ENCODE measurements at places on chromosomes 5 and 9. TPM values are rescaled to one million over a fixed set of nuclear protein-coding genes. Genes with fewer than 3 reads are reported as not detected.

Gene ANKRD34B
- not detected for total RNA-seq

GRCh38 chr5:160516696-160517530, 95.3 kb downstream of the PTTG1 start:
- no peak for DNase-seq
- no peaks in the 10 kb centered on the region for H3K4me1 ChIP-seq
- no peak overlapping the region for H3K27ac ChIP-seq
- no peak overlapping the region for H3K4me3 ChIP-seq

Gene SLCO6A1
- total RNA-seq, result not detected

DNA sequence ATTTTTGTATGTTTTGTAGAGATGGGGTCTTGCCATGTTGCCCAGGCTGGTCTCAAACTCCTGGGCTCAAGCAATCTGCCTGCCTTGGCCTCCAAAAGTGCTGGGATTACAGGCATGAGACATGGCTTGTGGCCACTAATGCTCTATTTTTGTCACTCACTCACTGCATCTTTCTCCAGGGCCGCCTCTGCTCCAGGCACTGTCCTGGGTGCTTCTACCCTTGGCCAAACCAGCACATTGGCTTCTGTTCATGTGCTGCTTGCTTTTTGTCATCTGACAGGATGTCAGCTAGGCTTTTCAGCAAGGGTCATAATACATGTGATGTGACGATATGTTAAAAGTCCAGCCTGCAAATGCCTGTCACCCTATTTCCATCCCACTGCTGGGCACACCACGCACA, 3.2 kb downstream of the ODF2 start:
- H3K27me3 ChIP-seq, result no peaks in the 10 kb centered on the region
- H3K4me3 ChIP-seq, result no peak overlapping the region
- no peak for DNase-seq

Gene CCDC192
- not detected for total RNA-seq

DNA sequence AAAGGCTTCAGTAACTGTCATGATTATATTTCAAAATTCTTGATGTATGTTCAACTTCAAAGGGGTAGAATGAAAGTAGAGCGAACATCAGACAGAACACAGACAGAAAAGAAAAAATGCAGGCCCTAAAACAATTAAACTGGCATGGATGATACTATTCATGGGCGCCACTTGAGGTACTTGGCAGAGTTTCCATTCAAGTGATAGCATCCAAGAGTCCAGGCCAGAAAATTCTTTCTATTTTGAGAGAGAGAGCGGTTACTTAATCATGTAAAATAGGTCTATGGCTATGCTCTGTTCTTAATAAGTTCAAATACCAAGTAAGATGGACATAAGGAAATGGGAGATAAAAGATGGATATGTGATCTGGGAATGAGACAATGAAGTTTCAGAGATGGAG, 21.4 kb upstream of the PRR16 start:
- H3K36me3 ChIP-seq, result no peaks in the 10 kb centered on the region
- H3K27me3 ChIP-seq, result no peaks in the 10 kb centered on the region
- H3K4me1 ChIP-seq, result no peaks in the 10 kb centered on the region

- no peak overlapping the region for H3K4me3 ChIP-seq
- no peak for DNase-seq
- H3K4me1 ChIP-seq, result no peaks in the 10 kb centered on the region
- no peaks in the 10 kb centered on the region for H3K27me3 ChIP-seq
- H3K36me3 ChIP-seq, result no peaks in the 10 kb centered on the region
These were observed 69.3 kb upstream of the PLPPR1 start for GRCh38 chr9:100959226-100959625.

DNA sequence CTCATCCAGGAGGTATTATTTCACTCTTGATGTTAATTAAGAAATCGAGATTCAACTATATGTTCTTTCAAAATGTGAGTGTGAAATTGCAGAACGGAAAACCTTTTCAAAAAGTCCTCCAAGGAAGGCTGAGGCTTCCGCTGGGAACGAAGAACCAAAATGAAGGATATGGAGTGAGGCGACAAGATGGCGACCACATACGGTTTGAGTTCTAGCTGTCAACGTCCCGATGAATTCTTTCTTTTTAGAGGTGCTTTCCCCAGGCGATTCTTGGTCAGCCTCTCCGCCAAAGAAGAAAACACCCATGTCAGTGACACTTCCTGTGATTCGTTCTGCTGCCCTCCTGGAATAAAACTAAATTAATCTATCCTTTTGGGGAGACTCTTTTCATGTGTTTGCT, 78.3 kb upstream of the ADAMTS16 start:
- DNase-seq, result no peak
- H3K27ac ChIP-seq, result no peak overlapping the region
- no peaks in the 10 kb centered on the region for H3K27me3 ChIP-seq
- no peak overlapping the region for H3K4me3 ChIP-seq
- no peaks in the 10 kb centered on the region for H3K4me1 ChIP-seq

GRCh38 chr9:2623288-2624050, 1.9 kb downstream of the VLDLR start:
- H3K36me3 ChIP-seq, result no peaks in the 10 kb centered on the region
- peak overlapping the region; percentile 55 for H3K4me3 ChIP-seq
- peaks cover 17% of the 10 kb centered on the region for H3K27me3 ChIP-seq
- H3K4me1 ChIP-seq, result no peaks in the 10 kb centered on the region

- DNase-seq, result no peak
- no peaks in the 10 kb centered on the region for H3K27me3 ChIP-seq
- H3K27ac ChIP-seq, result no peak overlapping the region
- H3K4me1 ChIP-seq, result peaks cover 4% of the 10 kb centered on the region
- H3K4me3 ChIP-seq, result no peak overlapping the region
- no peaks in the 10 kb centered on the region for H3K36me3 ChIP-seq
These were observed 4.3 kb upstream of the TCOF1 start for GRCh38 chr5:150353032-150353675.

Gene RECK
- 8.0 TPM for total RNA-seq

Gene ADRA1B
- total RNA-seq, result 5.4 TPM

Gene CEL
- 5.1 TPM for total RNA-seq

DNA sequence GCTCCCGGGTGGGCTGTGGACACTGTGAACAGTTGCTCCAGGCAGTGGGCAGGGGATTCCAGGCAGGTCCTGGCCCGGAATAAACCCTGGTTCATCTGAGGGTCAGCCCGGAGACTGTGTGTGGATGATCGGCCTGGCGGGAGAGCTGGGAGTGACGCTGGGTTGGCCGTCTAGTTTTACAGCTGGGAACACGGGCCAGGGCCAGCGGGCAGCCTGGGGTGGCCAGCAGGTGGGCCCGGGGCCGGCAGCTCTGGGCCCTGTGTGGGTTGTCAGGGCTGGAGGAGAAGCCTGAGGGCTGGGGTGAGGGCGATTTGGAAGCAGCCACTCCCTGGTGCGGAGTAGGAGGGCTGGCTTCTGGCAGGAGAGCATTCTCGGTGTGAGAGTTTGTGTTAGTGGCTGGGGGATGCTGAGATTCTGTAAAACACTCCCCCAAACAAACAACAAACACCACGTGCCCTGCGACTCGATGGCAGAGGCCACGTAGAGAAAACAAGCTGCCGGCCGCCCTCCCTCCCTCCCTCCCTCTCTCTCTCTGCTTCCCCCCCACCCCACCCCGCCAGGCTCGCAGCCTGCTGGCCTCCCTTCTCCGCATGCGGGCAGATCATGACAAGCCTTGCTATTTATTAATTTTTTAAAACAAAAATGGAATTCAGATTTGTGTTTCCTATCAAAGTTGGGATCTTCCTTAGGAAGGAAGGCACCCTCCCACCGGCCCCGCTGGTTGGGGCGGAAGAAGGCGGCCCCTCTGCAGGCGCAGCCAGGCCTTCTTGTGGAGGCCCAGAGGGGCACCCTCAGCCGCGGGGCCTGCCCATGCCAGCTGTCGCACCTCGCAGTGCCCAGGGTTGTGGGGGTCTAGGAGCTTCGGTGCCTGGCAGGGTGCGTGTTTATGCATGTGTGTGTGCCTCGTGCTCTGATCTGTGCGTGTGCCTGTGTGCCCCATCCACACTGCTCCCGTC, 49.5 kb downstream of the RXRA start:
- no peaks in the 10 kb centered on the region for H3K36me3 ChIP-seq
- peaks cover 29% of the 10 kb centered on the region for H3K4me1 ChIP-seq
- H3K4me3 ChIP-seq, result peak overlapping the region; percentile 3
- DNase-seq, result no peak

DNA sequence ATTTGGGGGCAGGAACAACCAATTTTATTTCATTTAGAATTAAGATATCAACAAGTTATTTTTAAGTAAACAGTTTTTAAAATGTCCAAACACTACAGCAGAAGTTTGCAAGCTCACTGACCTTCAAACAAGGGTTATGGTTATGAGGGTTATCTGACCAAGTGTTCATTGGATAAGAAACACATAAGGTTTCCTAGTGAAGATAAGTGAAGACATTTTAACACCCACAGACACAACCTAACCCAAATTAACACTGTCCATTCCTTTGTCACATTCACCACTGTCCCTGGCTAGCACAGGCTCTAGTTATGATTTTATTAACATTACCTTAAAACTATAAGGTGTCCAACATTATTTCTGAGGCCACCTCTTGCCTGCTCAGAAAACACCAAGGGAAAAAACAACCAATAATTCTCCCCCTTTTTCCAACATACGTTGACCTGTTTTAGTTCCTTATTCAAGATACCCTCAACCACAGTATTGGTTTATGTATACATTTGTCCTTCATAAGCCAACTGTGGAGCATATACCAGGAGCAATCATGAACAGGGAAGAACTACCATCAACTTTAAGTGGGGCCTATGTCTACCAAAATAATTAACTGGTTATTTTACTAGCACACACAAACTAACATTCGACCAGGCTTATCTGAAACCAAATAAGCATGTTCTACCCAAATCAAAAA, 4.0 kb downstream of the ETF1 start:
- H3K27me3 ChIP-seq, result no peaks in the 10 kb centered on the region
- peaks cover 11% of the 10 kb centered on the region for H3K4me1 ChIP-seq
- no peaks in the 10 kb centered on the region for H3K36me3 ChIP-seq
- DNase-seq, result no peak

DNA sequence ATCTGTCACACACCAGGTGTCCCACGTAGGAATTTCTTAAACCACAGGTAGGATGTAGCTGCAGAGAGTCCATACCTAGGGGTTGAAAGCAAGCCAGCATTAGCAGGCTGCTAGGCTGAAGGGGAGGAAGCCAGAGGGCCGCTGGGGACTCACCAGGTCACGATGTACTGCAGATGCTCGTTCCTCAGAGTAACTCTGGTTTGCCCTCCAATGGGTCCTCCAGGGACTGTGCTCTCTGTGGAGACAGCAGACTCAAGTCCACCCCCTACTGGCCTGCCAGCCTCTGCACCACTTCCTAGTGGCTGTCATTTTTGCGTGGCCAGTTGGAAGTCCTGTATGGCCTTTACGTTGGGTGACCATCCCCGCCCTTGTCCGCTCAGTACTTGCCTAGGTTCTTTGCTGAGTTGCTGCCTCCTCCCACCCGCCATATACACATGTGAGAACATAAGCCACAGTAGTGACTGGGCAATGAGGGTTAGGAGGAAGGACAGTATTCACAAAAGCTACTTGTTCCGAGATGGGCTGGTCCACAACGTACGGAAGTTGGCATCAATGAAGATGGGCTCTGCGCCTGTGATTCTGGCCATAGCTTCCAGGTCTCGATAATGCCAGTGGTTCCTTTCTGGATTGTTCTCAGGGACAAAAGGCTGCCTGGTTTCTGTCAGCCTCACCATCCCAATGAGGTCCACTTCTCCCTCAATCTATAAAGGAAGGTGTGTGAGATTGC, 4.1 kb downstream of the RPL7A start:
- H3K36me3 ChIP-seq, result peaks cover 3% of the 10 kb centered on the region
- H3K27ac ChIP-seq, result no peak overlapping the region
- no peaks in the 10 kb centered on the region for H3K27me3 ChIP-seq
- no peak for DNase-seq
- H3K4me3 ChIP-seq, result no peak overlapping the region

GRCh38 chr5:14806456-14806855, 65.1 kb downstream of the ANKH start:
- DNase-seq, result no peak
- H3K4me1 ChIP-seq, result no peaks in the 10 kb centered on the region
- H3K27me3 ChIP-seq, result no peaks in the 10 kb centered on the region
- no peak overlapping the region for H3K27ac ChIP-seq

GRCh38 chr5:179805070-179805528, 1.6 kb downstream of the MGAT4B start:
- peak; percentile 86 for DNase-seq
- no peaks in the 10 kb centered on the region for H3K27me3 ChIP-seq
- peak overlapping the region; percentile 95 for H3K27ac ChIP-seq
- H3K36me3 ChIP-seq, result no peaks in the 10 kb centered on the region
- H3K4me1 ChIP-seq, result peaks cover 54% of the 10 kb centered on the region

GRCh38 chr5:176947847-176948246, 48.7 kb upstream of the HK3 start:
- no peaks in the 10 kb centered on the region for H3K4me1 ChIP-seq
- DNase-seq, result no peak
- H3K36me3 ChIP-seq, result no peaks in the 10 kb centered on the region
- H3K4me3 ChIP-seq, result no peak overlapping the region
- H3K27me3 ChIP-seq, result no peaks in the 10 kb centered on the region
- no peak overlapping the region for H3K27ac ChIP-seq

GRCh38 chr5:107402434-107403227, 268.1 kb downstream of the EFNA5 start:
- no peaks in the 10 kb centered on the region for H3K27me3 ChIP-seq
- H3K4me3 ChIP-seq, result no peak overlapping the region
- no peaks in the 10 kb centered on the region for H3K36me3 ChIP-seq
- no peaks in the 10 kb centered on the region for H3K4me1 ChIP-seq
- DNase-seq, result no peak

- no peak for DNase-seq
- H3K4me1 ChIP-seq, result no peaks in the 10 kb centered on the region
- H3K4me3 ChIP-seq, result peak overlapping the region; percentile 21
- H3K27ac ChIP-seq, result no peak overlapping the region
- H3K36me3 ChIP-seq, result no peaks in the 10 kb centered on the region
These were observed 132.6 kb downstream of the MRPL36 start for GRCh38 chr5:1666812-1667588.

Gene UBAP2
- total RNA-seq, result 28.7 TPM

DNA sequence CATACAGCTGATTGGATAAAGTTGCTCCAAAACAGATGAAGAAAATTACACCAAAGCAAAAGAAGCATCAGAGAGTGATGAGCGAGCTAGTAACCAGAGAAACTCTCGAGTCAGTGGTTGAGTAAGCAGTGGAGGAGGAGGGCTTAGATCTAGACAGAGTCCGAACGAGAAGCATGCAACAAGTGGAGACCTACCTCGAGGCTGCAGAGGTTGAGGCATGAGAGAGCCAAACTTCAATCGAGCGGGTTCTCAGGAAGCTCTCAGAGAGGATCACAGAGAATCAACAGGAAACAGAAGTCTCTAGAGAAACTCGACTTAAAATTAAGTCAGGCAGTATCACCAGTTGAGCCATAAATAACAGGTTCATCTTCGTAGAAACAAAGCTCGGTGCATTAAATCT, 6.1 kb downstream of the RUSC2 start:
- no peaks in the 10 kb centered on the region for H3K36me3 ChIP-seq
- no peak overlapping the region for H3K4me3 ChIP-seq
- H3K27me3 ChIP-seq, result no peaks in the 10 kb centered on the region
- H3K4me1 ChIP-seq, result no peaks in the 10 kb centered on the region
- DNase-seq, result no peak
- H3K27ac ChIP-seq, result no peak overlapping the region

GRCh38 chr9:98964201-98964600, 20.5 kb downstream of the COL15A1 start:
- H3K27me3 ChIP-seq, result no peaks in the 10 kb centered on the region
- no peak overlapping the region for H3K4me3 ChIP-seq
- no peak for DNase-seq

Gene RNF224
- total RNA-seq, result not detected

Gene F2R
- total RNA-seq, result 5.0 TPM

- no peak overlapping the region for H3K27ac ChIP-seq
- no peak overlapping the region for H3K4me3 ChIP-seq
- H3K27me3 ChIP-seq, result no peaks in the 10 kb centered on the region
- no peaks in the 10 kb centered on the region for H3K36me3 ChIP-seq
- no peaks in the 10 kb centered on the region for H3K4me1 ChIP-seq
- DNase-seq, result no peak
These were observed 71.0 kb downstream of the BRINP1 start for GRCh38 chr9:119298076-119298853.

Gene IRX1
- not detected for total RNA-seq

Measured in Peyer's patch (tissue), 4 donors.